Natural killer cell treated with Interleukin-12 subunit alpha and Interleukin-12 subunit beta and Interleukin-15 and Interleukin-18, amount 100 ng/mL, for 72 hours (primary cell): ENCODE measurements at places on chromosomes 11 and 22. TPM values are rescaled to one million over a fixed set of nuclear protein-coding genes. Genes with fewer than 3 reads are reported as not detected.
A peak's percentile ranks its signal among the peaks of the same experiment; 100 is the strongest.

The CARS1 gene
- 88.8 TPM for total RNA-seq

GRCh38 chr22:23044570-23044969, 25.7 kb upstream of the GNAZ start:
- no peak overlapping the region for H3K4me3 ChIP-seq
- H3K27me3 ChIP-seq = peaks cover 27% of the 10 kb centered on the region
- H3K27ac ChIP-seq = no peak overlapping the region
- no peaks in the 10 kb centered on the region for H3K4me1 ChIP-seq

The CASP4 gene
- 118 TPM for total RNA-seq

DNA sequence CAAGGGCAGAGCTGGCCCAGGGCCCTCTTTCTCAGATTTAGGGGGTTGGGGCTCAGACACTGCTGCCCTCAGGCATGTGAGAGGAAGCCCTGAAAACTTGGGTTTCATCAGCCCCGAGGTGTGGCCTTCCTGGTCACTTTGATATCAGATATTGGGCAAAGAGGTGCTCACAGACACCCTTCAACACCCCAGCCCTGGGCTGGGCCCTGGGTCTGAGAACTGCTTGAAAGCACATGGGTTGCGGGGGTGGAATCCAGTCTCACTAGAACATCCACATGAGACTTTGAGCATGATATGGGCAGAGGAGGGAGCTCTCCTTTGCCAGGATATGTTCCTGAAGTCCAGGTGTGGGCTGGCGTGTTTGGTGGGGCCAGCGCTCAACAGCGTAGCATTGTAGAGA, 10.4 kb downstream of the DGAT2 start:
- peaks cover 18% of the 10 kb centered on the region for H3K4me1 ChIP-seq
- H3K27me3 ChIP-seq = no peaks in the 10 kb centered on the region
- peak; percentile 28 for DNase-seq
- H3K36me3 ChIP-seq = no peaks in the 10 kb centered on the region
- H3K27ac ChIP-seq = no peak overlapping the region

- no peak overlapping the region for H3K27ac ChIP-seq
- no peaks in the 10 kb centered on the region for H3K4me1 ChIP-seq
- no peaks in the 10 kb centered on the region for H3K36me3 ChIP-seq
- no peak overlapping the region for H3K4me3 ChIP-seq
These were observed 49.3 kb upstream of the SYT9 start for GRCh38 chr11:7202412-7202811.

DNA sequence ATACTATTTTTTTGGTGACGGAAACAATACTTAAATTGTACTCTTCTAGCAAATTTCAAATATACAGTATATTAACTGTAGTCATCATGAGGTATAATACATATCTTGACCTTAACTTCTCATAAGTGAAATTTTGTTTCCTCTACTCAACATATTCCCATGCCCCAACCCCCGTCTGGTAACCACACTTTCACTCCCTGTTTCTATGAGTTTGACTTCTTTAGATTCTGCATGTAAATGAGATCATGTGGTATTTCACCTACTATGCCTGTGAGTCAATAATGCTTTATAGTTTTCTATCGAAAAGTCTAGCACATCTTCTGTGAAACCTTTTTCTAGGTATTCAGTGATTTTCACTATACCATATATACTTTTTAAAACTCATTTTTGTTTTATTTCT, 663.2 kb downstream of the CNTN5 start:
- H3K4me1 ChIP-seq = no peaks in the 10 kb centered on the region
- no peak overlapping the region for H3K27ac ChIP-seq
- H3K4me3 ChIP-seq = no peak overlapping the region
- no peak for DNase-seq

The MRGPRF gene
- total RNA-seq = not detected

- no peak for DNase-seq
- H3K4me3 ChIP-seq = no peak overlapping the region
- H3K27me3 ChIP-seq = peaks cover 43% of the 10 kb centered on the region
- no peaks in the 10 kb centered on the region for H3K4me1 ChIP-seq
- no peaks in the 10 kb centered on the region for H3K36me3 ChIP-seq
These were observed 11.9 kb downstream of the SYT7 start for GRCh38 chr11:61569018-61569417.

The DENND6B gene
- 2.2 TPM for total RNA-seq

GRCh38 chr11:125356797-125357196, 139.3 kb downstream of the FEZ1 start:
- peaks cover 5% of the 10 kb centered on the region for H3K27me3 ChIP-seq
- no peak overlapping the region for H3K27ac ChIP-seq
- H3K4me1 ChIP-seq = peaks cover 3% of the 10 kb centered on the region
- no peak overlapping the region for H3K4me3 ChIP-seq

DNA sequence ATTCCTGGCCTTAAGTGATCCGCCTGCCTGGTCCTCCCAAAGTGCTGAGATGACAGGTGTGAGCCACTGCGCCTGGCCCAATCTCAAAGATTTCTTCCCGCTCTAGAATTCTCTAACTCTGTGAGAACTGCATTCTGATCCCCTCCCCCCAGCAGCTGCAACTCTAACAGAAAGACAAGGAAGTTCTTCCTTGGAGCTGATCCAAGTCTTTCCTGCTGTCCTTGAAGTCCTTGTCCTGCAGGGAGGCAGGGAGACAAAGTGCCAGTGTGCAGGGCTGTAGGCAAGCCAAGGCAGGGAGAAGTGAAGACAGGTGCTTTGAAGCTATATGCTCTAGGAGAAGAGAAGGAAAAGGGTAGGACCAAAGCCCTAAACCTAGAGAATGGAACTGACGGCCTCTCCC, 9.5 kb upstream of the GGA1 start:
- no peak overlapping the region for H3K4me3 ChIP-seq
- no peaks in the 10 kb centered on the region for H3K4me1 ChIP-seq
- H3K27me3 ChIP-seq = peaks cover 4% of the 10 kb centered on the region
- no peak for DNase-seq
- no peaks in the 10 kb centered on the region for H3K36me3 ChIP-seq
- no peak overlapping the region for H3K27ac ChIP-seq

GRCh38 chr11:27701355-27702105, 1.3 kb upstream of the BDNF start:
- H3K4me1 ChIP-seq = peaks cover 13% of the 10 kb centered on the region
- peaks cover 4% of the 10 kb centered on the region for H3K36me3 ChIP-seq
- no peak overlapping the region for H3K4me3 ChIP-seq
- no peak overlapping the region for H3K27ac ChIP-seq

The APOBEC3B gene
- 0.64 TPM for total RNA-seq

GRCh38 chr11:127843483-127844396, 743.6 kb downstream of the ETS1 start:
- no peak overlapping the region for H3K4me3 ChIP-seq
- H3K36me3 ChIP-seq = no peaks in the 10 kb centered on the region
- H3K27me3 ChIP-seq = peaks cover 16% of the 10 kb centered on the region
- no peaks in the 10 kb centered on the region for H3K4me1 ChIP-seq

DNA sequence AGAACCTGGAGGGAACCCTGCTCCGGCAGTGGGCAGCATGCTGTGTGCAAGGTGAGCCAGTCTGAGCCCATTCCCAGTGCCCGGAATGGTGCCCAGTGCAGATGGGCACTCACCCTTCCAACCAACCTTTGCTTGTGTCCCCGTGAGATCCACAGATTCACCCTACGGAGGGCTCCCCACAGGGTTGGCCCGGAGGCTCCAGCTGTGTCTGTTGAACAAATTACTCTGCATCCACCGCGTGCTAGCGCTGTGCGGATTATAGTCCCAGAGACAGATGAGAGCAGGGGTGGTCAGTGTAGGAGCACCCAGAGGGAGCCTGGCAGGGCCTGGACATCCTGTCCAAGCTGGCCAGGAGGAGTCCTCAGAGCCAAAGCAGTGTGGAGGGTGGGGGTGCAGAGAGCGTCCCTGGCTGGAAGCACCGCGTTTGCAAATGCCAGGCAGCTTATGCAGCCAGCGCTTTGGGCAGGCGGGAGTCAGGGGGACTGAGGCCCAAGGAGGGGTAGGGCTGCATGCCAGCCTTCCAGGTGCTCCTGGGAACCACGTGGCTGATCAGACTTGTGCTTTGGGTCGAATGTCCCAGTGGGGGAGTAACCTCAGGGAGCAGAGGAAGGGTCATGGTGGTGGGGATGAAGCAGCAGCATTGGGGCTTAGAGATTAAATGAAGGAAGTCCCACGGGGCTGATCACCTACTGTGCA, 80.5 kb downstream of the KCNQ1 start:
- no peak overlapping the region for H3K27ac ChIP-seq
- peaks cover 17% of the 10 kb centered on the region for H3K27me3 ChIP-seq
- H3K4me3 ChIP-seq = no peak overlapping the region
- no peaks in the 10 kb centered on the region for H3K4me1 ChIP-seq
- DNase-seq = peak; percentile 44

The SELENOM gene
- total RNA-seq = 4.4 TPM

GRCh38 chr22:20567993-20568417, 60.6 kb downstream of the MED15 start:
- H3K27me3 ChIP-seq = no peaks in the 10 kb centered on the region
- H3K27ac ChIP-seq = no peak overlapping the region
